ENCODE measurements at places on chromosomes 3 and 15.
A peak's percentile ranks its signal among the peaks of the same experiment; 100 is the strongest.

GRCh38 chr3:165259541-165260193 lies 63.5 kb upstream of the SLITRK3 start:
- peak; percentile 5 for DNase-seq

GRCh38 chr3:85303156-85303555 lies 344.4 kb downstream of the CADM2 start:
- DNase-seq, result no peak

DNA sequence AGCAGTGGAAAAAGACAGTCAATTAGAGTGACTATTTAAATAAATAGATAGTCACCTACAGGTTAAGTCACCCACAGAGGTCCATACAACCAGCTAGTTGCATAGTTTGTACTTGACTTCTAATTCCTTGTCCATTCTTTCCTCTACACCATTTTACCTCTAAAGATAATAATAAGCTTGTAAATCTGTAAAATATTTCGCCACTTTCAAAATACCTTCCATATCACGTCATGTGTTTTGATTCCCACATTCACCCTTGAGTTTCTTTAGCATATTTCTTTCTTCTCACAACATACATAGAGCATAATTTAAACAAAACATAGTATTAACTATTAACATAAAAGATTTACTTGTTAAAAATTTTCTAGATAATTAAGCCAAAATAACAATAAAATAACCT lies 689.6 kb downstream of the MECOM start:
- DNase-seq, result no peak

DNA sequence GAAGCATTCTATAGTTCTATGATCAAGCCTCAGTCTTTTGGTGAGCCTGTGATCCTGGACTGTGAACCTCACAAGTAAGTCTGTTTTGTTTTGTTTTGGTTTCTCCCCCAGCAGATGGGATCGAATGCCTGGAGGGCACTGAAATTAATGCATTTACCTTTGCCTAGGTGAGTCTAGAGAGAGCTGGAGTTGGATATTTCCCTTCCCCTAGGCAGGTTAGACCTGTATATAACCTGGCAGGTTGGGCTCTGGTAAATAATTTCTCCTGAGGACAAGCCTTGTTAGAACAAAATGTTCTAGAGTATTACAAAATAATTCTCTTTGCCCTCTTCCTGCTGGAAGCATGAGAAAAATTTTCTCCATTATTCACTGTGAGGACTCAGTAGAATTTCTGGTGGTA lies 211.9 kb downstream of the TPRG1 start:
- DNase-seq, result no peak
